ENCODE measurements at places on chromosomes 6 and 20.

DNA sequence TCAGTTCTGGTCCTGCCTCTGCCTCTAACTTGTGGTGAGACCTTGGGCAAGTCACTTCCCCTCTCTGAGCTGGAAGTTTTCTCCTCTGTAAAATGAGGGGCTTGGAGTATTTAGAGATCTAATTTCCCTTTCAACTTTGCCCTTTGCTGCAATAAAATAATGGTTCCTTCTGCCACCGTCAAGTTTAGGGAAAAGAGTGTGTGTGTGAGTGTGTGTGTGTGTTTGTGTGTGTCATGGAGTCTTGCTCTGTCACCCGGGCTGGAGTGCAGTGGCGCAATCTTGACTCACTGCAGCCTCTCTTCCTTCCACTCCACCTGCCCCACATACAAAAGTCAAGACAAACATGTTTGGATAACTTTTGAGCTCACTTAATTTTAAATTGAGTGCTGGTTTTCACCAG, 39.2 kb upstream of the PIM1 start:
- no peak for DNase-seq

DNA sequence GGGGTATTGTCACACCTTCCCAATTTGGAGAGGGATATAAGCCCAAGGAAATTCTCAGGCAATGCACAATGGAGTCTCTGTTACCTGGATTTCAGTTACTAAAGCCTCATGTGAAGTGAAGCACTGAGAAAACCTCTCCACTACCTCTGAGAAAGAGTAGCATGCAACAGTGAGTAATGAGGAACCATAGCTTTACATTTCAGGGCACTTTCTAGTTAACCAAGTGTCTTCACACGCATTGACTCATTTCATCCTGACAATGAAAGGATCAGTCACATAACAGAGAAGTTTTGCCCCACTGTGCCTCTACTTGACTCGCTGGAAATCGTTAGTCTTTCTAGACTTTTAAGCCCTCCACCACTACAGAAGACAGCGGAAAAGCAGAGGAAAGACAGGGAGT, 86.2 kb upstream of the ARID1B start:
- DNase-seq, result no peak

GRCh38 chr6:20377623-20378265, 23.9 kb upstream of the E2F3 start:
- no peak for DNase-seq

DNA sequence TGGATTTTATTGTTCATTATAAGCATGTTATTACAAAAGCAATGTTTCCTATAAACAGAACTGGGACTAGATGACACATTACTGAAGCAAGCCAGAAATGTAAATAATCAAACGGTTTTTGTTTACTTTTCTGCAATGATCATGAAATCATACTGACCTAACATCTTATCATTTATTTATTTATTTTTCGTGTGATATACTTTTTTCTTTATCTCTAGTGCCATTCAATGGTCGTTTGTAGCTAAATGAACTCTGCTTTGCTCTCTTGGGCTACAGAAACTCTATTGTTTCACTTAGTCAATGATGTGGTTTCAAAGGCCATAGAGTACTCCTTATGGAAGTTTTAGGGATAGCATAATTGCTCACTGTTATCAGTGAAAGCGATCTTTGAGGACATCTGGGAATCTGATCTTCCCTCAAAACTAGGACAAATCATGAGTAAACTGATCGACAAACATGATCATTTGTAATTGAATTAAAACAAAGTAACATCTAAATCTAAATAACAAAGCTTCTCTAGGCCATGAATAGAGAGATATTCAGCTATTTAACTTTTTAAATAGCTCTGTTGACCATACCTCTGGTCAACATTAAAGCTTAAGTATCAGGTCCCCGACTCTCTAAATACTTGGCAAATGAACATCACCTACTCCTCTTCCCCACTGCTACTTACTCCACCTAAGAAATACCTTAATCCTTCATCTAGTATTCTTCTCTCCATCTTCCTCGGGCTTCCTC, 933.4 kb downstream of the TFAP2A start:
- no peak for DNase-seq

DNA sequence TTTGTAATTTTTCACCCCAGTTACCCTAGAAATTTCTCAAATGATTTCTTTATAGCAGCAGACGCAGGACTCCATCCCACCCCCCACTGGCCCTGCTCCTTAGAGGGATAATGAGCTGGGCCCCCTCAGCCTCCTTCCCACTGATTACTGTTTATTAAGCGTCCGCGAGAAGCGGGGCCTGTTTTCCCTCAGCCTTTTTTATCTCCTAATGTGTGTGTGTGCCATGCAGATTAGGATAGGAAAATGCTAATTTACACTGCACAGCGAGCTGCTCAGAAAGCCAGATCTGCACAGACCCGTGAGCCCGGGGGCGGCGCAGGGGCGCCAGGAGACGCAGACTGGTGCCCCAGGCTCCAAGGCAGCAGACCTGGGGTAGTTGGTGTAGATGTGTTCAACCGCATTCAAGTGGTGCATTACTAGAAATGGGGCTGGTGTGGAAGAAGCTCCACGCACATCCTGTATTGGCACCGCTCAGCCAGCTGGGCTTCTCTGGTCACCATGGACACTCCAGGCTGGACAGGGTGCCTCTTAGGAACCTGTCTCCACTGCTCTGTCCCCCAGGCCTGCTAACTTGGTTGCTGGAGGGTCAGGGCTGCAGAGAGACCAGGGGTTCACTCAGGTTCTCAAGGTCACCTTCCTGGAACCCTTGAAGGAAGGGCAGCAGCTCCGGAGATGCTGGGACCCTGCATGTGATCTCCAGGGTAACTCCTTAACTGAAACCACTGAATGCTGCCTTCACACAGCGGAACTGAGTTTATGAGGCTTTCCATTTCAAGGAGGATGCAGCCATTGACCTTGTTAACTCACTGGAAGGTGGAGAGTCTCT, 256.3 kb downstream of the ERMARD start:
- DNase-seq, result no peak

- no peak for DNase-seq
Measured at GRCh38 chr6:137175868-137176245, 2.4 kb upstream of the IL22RA2 start.

DNA sequence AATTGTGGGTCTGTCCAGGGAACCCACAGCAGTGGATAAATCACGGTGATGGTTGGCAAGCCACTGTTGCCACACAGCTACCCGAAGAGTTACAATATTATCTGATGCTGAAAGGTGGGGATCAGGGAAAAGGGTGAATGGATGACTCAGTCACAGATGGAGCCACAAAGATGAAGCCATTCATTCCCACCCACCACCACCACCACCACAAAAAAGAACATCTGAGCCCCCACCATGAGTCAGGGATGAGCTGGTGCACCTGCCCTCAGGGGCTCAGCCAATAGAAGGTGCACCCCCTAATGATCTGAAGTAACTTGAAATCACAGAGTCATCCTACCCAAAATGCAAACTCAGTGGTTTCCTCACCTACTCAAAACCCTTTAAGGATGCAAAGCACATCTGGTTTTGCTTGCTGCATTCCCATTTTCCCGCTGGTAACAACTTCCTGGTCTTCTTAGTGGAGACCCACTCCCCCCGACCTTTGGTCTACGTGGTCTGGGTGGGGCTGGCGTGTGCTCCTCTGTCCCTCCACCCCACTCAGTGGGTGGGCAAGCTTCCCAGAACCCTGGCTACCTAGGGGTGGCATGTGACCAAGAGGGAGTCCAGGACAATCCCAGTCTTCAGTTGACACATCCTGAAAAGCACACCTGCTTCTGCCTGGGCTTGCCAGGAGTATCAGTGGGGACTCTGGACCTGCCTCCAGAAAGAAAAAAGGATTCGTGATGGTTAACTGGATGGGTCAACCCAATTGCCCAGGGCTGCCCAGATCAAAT, 125.5 kb downstream of the ANKRD60 start:
- DNase-seq, result no peak

Data from BJ (cell line).